ENCODE measurements at places on chromosomes 4 and X. TPM values are rescaled to one million over a fixed set of nuclear protein-coding genes. Genes with fewer than 3 reads are reported as not detected.

The SLITRK4 gene
- not detected for total RNA-seq

The MAP3K15 gene
- total RNA-seq, result not detected

DNA sequence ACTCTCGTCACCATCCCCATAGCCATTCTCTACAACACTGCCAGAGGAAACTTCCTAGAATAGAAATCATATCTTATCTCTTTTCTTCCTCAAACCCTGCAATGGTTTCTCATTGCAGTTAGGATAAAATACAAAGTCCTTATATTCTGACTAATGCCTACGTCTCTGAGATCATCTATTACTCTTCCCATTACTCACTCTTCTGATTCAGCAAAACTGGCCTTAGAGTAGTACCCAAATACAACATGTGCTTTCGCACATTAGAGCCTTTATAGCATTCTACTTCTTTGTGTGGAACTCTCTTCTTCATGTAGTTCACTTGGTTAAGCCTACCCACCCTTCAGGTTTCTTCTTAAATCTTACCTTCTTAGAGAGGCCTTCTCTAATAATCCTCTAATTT lies 28.0 kb downstream of the LHFPL1 start:
- no peak for DNase-seq

- DNase-seq, result peak; percentile 3
Measured at GRCh38 chr4:124641715-124642381, 70.7 kb downstream of the ANKRD50 start.

The AMOT gene
- total RNA-seq, result 8.3 TPM

- no peak for DNase-seq
Measured at GRCh38 chr4:32847461-32847860, 2127.3 kb downstream of the PCDH7 start.

GRCh38 chrX:4435905-4436304 lies 722.5 kb upstream of the PRKX start:
- DNase-seq, result no peak

The ASMT gene
- total RNA-seq, result not detected

GRCh38 chr4:8730159-8730558 lies 137.6 kb downstream of the CPZ start:
- DNase-seq, result no peak

- DNase-seq, result no peak
Measured at GRCh38 chr4:101218346-101218745, 129.0 kb downstream of the PPP3CA start.
